Renal cortex interstitium (tissue), 15 donors: ENCODE measurements at places on chromosomes 12 and 14. TPM values are rescaled to one million over a fixed set of nuclear protein-coding genes. Genes with fewer than 3 reads are reported as not detected.

- peak; percentile 54 for DNase-seq
These were observed 19.3 kb downstream of the NFKBIA start for GRCh38 chr14:35385042-35385839.

The RFX4 gene
- 0.06 TPM for polyA plus RNA-seq

GRCh38 chr12:116306506-116306905 lies 29.0 kb upstream of the MED13L start:
- DNase-seq, result no peak

DNA sequence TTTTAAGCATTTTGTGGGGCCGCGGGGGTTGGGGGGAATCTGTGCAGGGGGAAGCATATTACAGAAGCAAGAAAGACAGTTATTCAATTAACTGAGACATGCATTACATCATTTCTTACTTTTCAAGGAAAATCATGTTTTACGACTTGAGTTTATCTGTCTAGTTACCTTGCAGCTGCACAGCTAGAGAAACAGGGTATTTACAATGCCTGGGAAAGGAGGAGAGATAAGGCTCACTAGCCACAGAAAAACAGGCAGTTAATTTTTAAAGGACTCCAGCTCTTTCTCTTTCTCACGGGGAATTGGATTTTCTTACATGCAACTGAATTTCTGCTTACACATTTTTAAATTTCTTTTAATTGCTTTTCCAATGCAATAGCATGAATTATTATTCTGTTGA lies 22.2 kb downstream of the FCF1 start:
- no peak for DNase-seq

The AMN gene
- 52.1 TPM for polyA plus RNA-seq

The DEGS2 gene
- 4.3 TPM for polyA plus RNA-seq
